ENCODE measurements at places on chromosomes 4 and X.

GRCh38 chr4:76216524-76216923, 2.9 kb upstream of the SCARB2 start:
- DNase-seq, result no peak

- DNase-seq, result no peak
These were observed 1674.0 kb upstream of the PCDH7 start for GRCh38 chr4:29046186-29046585.

GRCh38 chrX:46811121-46811520, 25.7 kb upstream of the RP2 start:
- no peak for DNase-seq

- no peak for DNase-seq
These were observed 7.1 kb downstream of the CNGA2 start for GRCh38 chrX:151741606-151742005.

DNA sequence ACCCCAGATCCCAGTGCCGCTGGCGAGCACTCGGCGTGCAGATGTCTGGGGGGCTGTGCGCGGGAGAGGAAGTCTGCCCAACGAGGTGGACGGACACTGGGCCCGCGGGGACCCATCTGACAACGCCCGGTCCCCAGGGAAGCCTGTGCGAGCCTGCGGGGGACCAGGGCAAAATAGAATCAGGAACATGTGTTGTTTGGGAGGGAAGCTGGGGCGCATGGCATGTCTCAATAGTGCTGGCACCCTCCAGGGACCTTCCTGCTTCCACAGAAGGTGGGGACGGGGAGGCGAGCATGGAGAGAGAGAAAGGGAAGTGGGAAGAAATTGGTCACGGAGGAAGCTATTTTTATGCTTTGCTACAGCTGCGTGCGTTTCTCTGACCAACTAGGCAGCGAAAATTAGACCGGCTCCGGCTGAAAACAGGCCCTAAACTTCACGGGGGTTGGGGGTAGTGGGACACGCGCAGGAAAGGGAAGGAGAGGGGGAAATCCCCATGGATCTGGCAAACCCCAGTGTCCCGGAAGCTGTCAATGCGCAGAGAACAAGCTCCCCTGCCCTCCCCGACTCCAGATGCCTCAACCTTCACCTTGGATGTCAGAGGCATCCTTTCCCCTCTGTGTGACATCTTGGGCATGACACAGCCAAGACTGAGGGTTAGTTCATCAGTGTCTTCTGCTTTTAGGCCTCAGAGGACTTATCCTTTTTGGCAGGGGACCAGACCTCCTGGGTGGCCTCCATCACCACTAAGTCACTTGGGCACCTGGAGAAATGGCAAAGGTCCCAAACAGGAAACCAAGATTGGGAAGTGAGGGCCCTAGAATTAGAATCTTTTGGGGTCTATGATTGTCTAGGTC, 169.8 kb upstream of the BCOR start:
- no peak for DNase-seq

- DNase-seq, result no peak
These were observed 1223.2 kb downstream of the RAPGEF2 start for GRCh38 chr4:160326110-160326509.

Measured in kidney capillary endothelial cell (primary cell).